ENCODE measurements at places on chromosomes 16 and 17.

- DNase-seq: no peak
Measured at GRCh38 chr16:2467528-2468232, 3.4 kb upstream of the NTN3 start.

DNA sequence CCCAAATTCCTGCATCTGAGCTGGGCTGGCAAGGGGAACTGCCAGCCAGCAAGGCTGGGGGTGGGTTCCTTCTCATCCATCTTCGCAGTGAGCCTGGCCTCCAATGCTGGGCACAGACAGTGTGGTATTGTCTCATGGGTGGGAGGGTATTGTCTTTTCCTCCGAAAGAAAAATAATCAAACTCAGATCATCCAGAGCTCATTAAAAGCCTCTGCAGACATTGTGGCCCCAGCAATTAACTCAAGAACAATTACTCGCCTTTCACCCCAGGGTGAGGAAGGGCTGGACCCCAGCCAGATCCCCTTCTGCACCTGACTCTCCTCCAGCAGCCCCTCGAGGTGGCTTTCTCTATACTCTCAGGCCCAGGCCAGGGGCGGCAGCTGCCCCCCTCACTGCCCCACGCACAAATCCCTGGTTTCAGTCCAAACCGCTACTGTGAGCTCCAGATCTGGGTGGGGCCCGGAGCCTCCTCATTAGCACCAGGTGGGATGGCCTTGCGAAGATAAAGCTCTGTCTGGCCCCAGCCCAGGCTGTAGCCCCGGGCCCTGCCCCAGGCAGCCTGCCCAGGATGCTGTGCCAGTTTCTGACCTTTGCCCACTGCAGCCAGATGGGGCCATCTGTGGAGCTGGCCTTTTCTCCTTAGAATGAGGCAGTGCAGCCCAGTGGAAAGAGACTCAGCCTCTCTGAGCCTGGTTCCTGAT lies 2.3 kb upstream of the KRT15 start:
- no peak for DNase-seq

DNA sequence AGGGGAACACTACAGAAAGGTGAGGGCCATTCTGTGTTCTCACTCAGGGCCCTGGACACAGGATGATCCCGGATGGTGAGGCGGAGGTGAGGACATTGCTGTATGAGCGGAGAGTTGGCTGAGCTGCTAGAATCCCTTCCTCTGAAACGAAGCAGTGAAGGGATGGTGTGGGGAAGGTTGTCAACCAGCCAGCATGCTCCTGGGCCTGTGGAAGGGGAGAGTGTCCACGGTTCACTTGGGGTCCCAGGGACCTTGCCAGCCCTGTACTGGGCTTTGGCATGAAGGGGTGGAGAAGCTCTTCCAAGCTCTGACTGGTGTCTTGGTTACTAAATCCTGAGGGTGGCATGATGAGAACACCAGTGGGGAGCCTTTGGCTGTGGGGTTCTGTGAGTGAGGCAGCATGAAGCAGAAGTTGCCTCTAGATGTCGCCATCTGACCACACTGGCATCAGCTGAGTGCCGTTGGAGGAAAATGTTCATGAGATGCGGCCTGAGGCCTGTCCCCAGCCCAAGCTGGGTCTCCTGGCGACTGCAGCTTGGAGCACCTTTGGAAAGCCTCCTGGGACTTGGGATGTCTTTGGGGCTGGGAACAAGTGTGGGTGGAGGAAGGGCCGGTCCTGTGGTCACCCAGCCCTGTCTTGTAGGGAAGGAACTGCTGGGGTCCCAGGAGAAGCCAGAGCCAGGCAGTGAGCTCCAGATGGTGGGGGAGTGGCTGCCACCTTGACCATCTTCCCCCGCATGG lies 14.8 kb downstream of the PDP2 start:
- DNase-seq: peak; percentile 57

DNA sequence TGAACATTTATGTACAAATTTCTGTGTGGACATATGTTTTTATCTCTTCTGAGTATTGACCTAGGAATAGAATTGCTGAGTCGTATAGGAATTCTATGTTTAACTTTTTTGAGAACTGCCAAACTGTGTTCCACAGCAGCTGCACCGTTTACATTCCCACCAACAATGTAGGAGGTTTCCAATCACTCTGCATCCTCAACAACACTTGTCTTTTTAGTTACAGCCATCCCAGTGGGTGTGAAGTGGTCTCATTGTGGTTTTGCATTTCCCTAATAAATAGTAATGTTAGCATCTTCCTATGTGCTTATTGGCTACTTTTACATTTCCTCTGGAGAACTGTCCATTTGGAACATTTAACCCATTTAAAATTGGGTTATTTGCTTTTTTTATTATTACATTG lies 36.6 kb upstream of the NACA2 start:
- no peak for DNase-seq

DNA sequence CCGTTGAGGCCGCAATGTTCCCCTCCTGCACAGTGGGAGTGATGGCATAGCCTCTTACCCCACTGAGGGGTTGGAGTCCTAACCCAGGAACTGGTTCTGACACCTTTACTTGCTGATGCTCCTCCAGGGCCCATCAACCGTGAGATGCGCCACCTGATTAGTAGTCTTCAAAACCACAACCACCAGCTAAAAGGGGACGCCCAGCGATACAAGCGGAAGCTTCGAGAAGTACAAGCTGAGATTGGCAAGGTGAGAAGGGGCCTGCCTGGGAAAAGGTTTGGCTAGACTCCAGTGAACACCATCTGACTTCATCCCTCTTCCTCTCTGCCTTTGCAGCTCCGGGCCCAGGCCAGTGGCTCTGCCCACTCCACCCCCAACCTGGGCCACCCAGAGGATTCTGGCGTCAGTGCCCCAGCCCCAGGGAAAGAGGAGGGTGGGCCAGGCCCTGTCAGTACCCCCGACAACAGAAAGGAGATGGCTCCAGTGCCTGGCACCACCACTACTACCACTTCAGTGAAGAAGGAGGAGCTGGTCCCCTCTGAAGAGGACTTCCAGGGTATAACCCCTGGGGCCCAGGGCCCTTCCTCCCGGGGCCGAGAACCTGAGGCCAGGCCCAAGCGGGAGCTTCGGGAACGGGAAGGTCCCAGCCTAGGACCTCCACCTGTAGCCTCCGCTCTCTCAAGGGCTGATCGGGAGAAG lies 5.8 kb downstream of the RNF40 start:
- DNase-seq: no peak

DNA sequence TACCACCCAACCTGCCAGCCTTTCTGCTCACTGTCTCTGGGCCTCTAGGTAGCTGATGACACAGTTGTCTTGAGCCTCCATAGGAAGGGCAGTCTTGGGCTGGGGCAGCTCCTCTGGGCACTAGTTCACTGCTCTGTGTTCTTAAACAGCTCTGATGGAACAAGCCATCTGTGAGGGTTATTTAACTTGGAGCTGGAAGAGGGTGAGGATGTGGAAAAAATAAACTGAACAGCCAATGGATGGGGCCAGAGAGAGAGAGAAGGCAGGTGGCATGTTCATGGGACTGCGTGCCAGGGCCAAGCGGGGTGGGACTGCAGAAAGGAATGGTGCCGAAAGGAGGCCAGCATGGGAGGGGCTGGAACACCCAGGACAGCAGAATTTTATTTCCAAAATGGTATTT lies 52.6 kb downstream of the HIC1 start:
- no peak for DNase-seq

- no peak for DNase-seq
Measured at GRCh38 chr16:51500306-51500705, 349.2 kb upstream of the SALL1 start.

DNA sequence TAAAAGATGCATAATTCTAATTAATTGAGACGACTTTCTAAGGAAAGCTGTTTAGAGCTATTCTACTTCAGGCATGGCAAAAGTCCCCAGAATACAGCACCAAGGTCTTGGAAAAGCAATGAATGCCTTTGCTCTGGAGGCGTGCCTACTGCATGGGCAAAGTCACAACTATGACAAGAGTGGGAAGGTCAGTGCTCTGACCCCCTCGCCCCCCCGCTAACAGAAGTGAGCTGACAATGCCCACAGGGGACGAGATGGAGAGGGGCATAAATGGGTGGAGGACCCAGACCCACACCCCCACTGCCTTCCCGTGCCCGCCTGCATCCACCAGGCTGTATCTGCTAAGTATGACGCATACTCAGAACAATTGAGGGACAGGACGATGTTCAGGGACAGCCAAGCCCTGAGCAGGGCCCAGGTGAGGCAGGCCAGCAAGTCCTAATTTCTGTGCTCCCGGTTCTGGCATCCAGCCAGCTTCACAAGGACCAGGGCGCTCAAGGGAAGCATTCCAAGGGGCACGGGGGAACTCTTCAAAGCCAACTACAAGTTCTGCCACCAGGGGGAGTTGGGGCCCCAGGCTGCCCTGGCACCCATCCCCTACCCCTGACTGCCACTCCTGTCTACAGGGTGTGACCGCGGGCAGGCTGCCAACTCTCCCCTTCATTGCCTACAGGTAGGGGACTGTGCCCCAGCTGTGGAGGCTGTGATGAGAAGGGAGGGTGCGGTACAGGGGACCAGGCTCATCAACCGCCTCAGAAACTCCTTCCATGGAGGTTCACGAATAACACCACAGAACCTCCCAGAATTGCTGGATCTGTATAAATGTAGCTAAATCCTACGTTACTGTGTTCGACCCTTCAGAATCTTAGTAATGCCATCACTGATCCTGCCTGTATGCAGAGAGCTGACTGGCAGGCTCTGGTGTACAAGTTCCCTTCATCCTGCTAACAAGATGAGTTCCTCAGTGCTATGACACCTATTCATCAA lies 20.8 kb downstream of the NPRL3 start:
- peak; percentile 70 for DNase-seq

DNA sequence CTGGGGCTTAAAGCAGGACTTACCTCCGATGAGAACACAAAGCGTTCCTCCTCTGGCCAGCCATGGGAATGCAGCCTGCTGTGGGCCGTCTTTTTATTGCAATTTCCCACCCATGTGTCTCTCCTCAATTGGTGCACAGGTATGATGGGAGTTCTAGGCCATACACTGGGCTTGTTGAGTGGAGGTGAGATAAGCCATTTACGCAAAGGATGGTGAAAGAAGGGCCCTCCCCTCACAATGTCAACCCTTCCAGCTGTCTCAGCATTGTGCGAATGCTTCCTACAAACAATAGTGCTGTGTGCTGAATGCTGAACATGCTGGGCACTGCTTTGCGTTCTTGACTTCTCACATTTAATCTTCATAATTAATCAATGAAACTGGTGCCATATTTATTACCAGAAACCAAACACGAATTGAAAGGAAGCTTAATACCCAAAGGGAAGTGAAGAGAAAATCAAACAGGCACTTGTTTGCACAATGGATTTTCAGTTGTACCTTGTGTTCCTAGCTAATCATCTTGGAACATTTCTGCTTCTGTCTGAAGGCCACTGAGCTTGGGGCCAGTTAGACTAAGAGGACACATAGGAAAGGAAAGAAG lies at the start of gene GP2:
TSS of gene GP2 (minus strand) at position 70 of the 598 bp plus-strand sequence. CDS start 1,082 bp downstream, outside the sequence.
- DNase-seq: no peak

DNA sequence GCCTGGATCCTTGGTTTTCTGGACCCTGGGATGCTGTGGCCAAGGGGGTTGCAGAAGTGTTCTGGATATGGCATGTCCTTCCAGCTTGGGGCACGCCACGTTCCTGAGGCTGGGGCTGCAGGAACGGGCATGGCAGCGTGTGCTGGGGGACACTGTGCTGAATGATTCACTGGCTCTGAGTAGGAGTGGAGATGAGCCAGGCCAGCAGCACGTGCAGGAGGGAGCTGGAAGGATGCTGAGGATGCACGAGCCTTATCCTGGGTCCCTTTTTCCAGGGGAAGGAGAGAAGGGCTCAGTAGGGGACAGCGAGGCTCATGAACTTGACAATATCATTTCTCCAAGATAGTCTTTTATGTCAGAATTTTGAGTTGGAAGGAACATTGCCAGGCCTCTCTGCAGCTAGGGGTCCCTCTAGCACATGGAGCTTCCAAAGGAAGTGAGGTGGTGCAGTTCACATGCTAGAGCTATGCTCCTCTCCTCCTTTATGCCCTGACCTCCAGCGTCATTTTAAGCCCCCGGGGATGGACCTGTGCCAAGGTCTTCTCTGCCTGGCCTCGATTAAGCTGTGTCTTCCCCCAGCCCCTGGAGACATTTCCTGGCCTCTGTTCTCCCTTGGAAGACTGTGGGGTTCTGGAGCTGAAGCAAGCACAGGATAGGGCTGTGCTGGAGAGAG lies 125.9 kb downstream of the OR1D5 start:
- DNase-seq: no peak

DNA sequence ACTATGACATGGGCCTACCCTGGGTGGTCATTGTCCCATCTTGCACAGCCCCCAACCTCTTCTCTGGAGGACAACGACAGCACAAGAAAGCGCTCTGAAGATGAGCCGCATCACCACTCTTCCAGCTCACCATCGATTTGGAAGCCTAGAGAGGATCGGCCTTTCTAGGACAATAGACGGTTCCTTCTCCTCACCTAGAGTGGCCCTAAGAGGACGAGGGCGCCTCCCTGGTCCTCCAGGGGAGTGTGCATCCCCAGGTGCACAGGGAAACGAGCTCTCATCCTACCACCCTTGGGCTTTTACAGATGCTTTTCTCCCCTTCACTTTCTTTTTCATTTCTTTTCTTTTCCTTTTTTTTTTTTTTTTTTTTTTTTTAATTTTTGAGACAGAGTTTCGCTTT lies 20.3 kb upstream of the SLC52A1 start:
- no peak for DNase-seq

DNA sequence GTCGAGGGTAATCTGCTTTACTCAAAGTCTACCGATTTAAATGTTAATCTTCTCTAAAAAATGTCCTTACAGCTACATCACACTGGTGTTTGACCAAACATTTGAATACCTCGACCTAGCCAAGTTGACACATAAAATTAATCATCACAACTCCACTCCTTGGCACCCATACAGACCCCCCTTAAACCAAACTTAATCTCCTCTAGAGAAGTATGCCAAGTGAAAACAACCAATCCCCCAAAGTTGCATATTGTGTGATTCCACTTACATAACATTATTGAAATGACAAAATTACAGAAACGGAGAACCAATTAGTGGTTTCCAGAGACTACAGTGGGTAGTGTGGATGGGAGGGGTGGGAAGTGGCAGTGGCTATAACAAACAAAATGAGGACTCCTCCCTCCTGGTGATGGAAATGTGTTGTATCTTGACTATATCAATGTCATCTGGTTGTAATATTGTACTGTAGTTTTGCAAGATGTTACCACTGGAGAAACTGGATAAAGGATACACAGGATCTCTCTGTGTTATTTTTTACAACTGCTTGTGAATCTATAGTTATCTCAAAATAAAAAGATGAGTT lies 39.4 kb downstream of the CAPNS2 start:
- DNase-seq: no peak

GRCh38 chr17:20262226-20263114 lies 204.9 kb downstream of the LGALS9B start:
- no peak for DNase-seq

DNA sequence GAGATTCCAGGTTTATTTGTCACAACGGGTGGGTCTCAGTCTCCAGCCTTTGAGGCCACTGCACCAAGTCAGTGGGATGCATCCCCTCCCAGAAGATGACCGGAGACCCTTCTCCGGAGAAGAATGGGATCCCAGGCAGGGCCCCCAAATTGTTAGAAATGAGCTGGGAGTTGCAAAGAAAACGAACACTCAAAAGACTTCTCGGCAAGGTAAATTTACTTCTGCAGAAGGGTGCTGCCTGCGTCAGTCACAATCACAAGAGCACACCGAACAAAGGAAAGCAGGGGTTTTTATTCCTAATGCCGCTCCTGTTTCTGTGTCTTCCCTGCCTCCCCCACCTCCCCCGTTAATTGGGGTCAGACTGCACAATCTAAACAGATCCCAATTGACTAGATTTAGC lies 61.4 kb downstream of the ATF7IP2 start:
- DNase-seq: no peak

- DNase-seq: no peak
Measured at GRCh38 chr17:79890706-79891105, 51.5 kb upstream of the CBX4 start.

GRCh38 chr17:75640556-75641119 lies 7.4 kb downstream of the SMIM5 start:
- no peak for DNase-seq

GRCh38 chr17:50048146-50048720 lies 7.7 kb upstream of the ITGA3 start:
- DNase-seq: no peak

Data from activated CD8-positive, alpha-beta memory T cell treated with anti-CD3 and anti-CD28 coated beads, Interleukin-2, amount 50 U/mL, for 4 hours (primary cell).